ENCODE measurements at places on chromosomes 6 and 20.

GRCh38 chr6:30397697-30398096, 52.7 kb downstream of the RPP21 start:
- DNase-seq, result no peak

DNA sequence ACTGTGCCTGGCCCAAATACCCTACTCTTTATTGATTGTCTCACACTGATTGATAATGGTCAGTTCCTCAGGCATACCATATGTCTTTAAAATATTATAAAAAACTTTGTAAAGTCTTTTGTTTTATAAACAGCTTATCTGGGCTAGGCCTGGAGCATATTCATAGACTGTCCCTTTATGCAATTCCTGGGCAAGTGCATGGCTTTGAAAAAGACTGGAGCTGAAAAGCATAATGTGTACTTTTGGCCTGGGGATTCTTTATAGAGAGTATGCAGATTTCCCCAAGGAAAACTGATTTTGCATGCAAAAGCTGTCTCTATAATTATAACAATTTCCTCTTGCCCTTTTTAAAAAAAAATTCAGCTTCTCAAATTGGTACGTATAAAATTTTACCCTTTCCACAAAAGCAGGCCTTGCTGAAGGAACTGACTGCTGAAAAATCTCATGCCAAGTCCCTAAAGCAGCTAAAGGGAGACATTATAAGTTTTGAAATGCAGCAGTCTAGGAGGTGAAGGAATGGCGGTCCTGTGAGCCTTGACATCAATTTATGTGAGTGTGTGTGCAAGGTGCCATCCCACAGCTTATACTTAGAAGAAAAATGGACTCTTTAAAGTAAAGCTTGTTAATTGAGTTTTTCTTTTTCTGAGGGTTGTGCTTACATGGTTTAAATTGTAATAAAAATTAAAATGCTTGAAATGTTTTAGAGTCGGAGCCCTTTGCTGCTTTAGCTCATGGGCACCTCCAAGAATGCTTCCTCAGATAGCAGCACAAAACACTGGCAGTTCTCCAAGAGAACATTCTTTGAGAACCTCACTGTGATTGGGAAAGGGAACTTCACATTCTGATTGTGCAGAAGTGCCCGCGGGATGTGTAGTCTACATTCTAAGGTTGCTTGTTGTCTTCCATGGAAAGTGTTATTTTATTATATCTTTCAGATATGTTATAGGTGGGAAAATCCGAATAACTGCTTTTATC, 43.9 kb downstream of the PLCB4 start:
- DNase-seq, result no peak

- no peak for DNase-seq
Observed at GRCh38 chr20:17538517-17539170, 7.5 kb upstream of the BFSP1 start.

DNA sequence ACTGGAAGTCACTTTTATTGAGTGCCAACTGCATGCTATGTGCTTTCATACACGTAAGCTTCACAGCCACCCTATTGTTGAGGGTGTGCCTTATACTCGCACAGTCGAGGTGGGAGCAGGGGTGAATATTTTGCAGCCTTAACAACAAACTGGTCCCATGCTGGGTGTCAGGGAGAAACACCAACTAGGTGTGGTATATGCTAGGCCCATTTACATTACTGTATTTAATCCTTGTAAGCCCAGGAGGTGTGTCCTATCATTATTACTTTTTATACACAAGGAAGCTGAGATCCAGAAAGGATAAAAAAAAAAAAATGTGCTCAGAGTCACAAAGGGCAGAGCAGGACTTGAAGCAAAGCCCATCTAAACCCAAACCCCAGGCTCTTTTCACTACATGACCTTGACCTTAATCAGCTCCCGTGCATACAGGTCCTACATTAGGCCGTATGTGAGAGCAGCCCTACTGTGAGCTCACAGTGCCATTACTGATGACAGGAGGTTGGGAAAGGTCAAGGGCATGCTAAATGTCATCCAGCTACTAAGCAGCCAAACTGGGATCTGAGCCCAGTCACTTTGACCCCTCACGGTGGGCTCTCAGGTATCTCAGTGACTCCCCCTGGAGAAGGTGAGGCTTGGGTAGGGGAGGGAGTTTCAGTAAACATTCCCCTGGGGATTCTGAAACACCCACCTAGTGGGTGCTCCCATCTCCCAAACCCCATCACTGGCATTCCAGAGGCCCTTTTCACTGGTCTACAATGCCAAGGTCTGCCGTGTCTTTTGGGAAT, 61.7 kb downstream of the BFSP1 start:
- DNase-seq, result no peak

DNA sequence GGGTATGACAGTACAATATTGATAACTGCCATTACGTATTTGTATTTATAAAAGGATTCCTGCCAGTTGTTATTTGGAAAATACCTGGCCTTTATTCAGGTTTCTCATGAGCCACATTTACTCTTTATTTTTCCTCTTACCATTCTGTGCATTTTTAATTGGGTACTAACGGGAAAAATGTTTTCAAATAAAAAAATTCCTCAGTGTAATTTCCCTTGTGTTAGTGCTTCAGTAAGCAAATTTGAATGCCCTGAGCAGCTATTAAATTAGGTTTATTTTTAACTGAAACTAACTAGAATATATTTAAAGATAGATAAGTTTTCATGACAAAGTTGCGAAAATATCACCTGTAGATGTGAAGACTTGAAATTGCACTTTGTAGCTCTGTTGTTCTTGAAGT, 146.0 kb downstream of the PTCHD4 start:
- no peak for DNase-seq

- DNase-seq, result no peak
Observed at GRCh38 chr6:132257561-132257960, 143.7 kb downstream of the MOXD1 start.
